ENCODE measurements at places on chromosomes 5 and 9.

- DNase-seq, result no peak
Measured at GRCh38 chr5:129511291-129511690, 51.2 kb downstream of the ADAMTS19 start.

DNA sequence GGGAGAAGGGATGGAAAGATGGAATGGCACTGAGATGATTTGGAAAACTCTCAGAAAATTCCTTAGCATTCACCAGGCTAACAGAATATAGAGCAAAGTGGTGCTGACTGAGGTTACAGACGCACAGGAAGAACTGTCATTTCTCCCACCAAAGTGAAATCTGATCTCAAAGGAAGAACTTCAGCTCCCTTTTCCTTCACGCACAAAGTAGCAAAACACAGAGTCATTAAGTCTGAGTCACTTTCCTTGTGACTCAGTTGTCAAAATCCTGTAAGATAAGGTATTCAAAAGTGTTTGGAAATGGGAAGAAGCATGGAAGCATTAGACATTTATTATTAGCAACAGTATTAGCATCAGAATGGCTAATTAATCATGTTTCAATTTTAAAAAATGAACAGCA lies 11.7 kb downstream of the MPDZ start:
- no peak for DNase-seq

- DNase-seq, result no peak
Measured at GRCh38 chr5:10438301-10438700, 3.4 kb upstream of the ROPN1L start.

GRCh38 chr5:126376443-126376842 lies 46.8 kb upstream of the GRAMD2B start:
- no peak for DNase-seq

- DNase-seq, result no peak
Measured at GRCh38 chr9:121807823-121808278, 156.4 kb downstream of the DAB2IP start.

GRCh38 chr9:99433095-99433494 lies 211.0 kb downstream of the SEC61B start:
- no peak for DNase-seq

DNA sequence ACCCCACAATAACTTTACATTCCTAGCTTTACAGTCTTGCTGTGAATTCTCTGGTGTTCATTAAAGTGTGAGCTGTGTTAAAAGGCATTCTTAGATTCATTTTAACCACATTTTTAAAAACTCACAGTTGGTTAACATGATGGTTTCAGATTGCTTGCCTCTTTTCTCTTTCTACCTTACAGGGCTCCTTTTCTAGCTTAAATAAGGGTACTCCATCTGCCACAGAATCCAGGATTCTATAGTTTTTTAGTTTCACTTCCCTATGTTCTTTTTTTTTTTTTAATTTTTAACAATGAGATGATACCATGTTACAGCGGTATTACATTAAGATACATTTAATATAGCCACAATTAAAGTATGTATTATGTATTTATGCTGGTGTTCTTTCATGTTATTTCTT lies 3.9 kb upstream of the FBXO4 start:
- no peak for DNase-seq

- DNase-seq, result no peak
Measured at GRCh38 chr5:144273232-144274027, 102.8 kb downstream of the KCTD16 start.

DNA sequence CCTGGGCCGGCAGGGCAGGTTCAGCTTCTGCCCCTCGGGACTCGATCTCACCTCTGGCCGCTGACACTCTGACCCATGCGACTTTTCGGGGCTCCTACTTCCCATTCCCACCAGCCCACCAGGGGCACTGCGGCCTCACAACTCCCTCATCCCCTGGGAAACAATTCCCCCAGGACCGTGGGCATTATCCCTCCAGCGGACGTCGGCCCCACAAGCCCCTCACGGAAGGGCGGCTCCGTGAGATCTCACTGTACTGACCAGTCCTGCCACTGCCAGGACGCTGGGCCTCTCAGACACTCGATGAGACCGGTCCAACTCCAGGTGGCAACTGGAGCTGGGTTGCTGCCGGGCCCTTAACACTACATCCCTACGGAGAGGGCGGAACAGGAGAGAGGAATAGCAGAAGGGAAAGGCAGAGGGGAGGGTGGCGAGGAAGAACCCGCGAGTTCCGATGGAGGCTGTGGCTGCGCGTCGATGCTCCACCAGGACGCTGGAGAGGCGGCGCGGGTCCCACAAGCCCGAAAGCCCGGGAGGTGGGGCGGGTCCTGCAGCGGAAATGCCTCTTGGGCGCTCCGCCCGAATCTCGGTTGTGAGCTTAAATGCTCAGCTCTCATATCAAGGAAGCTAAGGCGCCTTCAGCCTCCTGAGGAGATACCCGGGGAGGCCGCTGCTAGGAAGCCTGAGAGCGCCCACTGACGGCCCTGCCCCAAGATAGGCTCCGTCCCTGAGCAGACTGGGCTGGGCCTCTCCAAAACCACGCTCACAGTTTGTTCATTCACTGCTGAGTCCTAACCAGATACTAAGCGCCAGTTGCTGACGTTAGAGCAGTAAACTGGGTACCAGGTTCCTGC lies 36.3 kb downstream of the VCP start:
- peak; percentile 72 for DNase-seq

- DNase-seq, result no peak
Measured at GRCh38 chr9:127380479-127380878, 16.5 kb upstream of the SLC2A8 start.

GRCh38 chr5:32908641-32909040 lies 197.5 kb downstream of the NPR3 start:
- no peak for DNase-seq

DNA sequence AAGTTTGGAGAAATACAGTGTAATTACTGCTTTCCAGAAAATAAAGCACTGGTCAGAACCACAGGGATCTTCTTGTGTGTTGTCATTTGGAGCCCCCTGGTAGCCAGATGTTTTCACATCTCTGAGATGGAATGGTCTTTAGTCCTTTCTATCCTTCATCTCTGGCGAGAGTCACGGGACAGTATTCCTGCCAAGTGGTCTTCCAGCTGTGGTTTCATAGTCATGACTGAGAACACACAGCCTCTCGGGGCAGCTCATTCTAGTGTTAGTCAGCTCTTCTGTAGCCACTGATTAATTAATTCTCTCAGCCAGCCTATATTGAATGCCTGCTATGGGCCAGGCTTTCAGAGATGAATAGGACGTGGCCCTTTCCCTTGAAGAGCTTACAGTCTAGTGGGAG lies 34.1 kb downstream of the HMGXB3 start:
- no peak for DNase-seq

GRCh38 chr5:83370957-83371356 lies 100.6 kb upstream of the VCAN start:
- no peak for DNase-seq

GRCh38 chr5:56160723-56161438 lies 72.2 kb downstream of the ANKRD55 start:
- DNase-seq, result no peak

DNA sequence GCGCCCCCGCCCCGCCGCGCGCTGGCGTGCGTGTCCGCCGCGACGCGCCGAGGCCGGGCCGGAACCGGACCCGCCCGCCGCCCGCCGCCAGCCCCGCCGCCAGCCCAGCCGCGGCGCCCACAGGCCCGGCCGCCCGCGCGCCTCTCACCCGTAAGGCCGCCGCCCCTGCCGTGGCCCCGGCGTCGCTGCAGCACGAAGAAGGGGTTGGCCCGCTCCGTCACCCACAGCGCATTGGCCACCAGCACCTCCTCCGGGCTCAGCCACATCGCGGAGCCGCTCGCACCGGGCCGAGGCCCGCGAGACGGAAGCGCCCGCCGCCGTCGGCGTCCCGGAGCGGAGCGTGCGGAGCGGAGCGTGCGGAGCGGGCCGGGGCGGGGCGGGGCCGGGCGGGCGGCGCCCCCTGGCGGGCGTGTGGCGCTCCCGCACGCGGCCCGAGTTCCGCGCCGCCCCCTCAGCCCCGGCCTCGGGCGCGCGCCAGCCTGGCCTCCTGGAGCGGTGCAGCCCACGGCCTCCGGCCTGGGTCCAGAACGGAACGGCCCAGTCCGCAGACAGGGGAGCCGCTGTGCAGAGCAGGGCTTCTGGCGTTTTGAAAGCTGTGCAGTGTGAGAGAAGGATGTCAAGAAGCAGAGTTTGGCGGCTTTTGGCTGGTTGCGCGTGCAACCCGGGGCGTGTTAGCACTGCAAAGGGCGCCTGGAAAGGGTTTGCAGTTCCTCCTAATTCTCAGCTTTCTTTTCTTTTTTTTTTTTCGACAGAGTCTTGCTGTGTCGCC lies at the start of gene TBC1D9B:
Gene TBC1D9B, minus strand, starts transcription at position 342 of the 769 bp plus-strand sequence. Its CDS starts 76 bp downstream, at position 266.
- DNase-seq, result peak; percentile 73

- DNase-seq, result no peak
Measured at GRCh38 chr5:140986117-140986521, 19.8 kb downstream of the PCDHAC2 start.

DNA sequence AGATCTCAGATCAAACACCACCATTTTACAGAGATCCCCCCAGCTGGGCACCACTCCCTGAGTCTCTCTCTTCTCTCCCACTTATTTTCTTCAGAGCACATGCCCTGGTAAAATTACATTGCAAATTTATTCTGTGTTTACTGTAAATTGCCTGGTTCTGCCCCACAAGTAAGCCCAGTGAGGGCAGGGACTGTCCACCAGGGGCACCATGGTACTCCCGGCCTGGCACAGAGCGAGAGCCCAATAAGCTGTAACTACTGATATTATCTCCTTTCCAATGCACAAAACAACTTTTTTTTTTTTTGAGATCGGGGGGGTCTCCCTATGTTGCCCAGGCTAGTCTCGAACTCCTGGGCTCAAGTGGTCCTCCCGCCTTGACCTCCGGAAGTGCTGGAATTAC lies 123.0 kb downstream of the PAX5 start:
- DNase-seq, result no peak

- peak; percentile 75 for DNase-seq
Measured at GRCh38 chr9:107172160-107172978, 110.7 kb upstream of the RAD23B start.

GRCh38 chr5:67361932-67362729 lies 165.5 kb upstream of the CD180 start:
- no peak for DNase-seq

DNA sequence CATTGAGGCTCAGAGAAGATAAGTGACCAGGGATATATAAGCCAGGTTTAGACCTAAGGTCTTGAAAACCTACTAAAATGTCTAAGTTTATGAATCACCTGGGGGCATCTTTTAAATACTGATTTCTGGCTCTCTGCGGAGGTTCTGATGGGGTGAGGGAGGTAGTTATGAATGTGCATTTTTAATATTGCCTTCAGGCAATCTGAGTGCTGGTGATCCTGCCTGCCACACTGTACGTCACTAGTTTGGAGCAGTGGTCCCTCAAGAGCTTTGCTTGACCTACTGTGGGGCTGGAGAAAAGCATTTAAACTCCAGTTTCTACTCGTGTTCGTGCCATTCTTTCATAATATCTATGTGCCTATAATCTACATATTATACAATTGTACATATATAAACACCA lies 36.1 kb downstream of the KLF4 start:
- no peak for DNase-seq

DNA sequence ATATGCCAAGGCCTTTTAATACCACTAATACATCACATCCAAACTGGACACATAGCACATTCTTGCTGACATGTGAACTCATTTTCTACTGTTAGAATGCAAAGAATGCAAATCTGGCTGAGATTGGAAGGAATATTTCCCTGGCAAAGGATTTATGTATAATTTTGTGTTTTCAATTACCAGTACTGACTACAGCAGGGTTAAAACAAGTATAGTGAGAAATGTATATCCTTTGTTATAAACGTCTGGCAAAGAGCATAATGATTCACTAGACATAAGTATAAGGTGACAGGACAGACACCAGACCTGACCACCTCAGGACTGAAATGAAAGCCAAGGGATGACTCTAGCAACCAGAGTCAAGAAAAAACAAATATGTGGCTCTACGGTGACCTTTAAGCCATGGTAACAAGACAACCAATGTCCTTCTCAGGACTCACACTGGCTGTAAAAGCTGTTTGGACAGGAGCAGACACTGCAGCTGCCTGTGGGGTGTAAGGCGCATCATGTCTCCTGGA lies 95.0 kb downstream of the MRPS27 start:
- DNase-seq, result no peak

- DNase-seq, result no peak
Measured at GRCh38 chr5:91214571-91214970, 168.5 kb downstream of the ARRDC3 start.

DNA sequence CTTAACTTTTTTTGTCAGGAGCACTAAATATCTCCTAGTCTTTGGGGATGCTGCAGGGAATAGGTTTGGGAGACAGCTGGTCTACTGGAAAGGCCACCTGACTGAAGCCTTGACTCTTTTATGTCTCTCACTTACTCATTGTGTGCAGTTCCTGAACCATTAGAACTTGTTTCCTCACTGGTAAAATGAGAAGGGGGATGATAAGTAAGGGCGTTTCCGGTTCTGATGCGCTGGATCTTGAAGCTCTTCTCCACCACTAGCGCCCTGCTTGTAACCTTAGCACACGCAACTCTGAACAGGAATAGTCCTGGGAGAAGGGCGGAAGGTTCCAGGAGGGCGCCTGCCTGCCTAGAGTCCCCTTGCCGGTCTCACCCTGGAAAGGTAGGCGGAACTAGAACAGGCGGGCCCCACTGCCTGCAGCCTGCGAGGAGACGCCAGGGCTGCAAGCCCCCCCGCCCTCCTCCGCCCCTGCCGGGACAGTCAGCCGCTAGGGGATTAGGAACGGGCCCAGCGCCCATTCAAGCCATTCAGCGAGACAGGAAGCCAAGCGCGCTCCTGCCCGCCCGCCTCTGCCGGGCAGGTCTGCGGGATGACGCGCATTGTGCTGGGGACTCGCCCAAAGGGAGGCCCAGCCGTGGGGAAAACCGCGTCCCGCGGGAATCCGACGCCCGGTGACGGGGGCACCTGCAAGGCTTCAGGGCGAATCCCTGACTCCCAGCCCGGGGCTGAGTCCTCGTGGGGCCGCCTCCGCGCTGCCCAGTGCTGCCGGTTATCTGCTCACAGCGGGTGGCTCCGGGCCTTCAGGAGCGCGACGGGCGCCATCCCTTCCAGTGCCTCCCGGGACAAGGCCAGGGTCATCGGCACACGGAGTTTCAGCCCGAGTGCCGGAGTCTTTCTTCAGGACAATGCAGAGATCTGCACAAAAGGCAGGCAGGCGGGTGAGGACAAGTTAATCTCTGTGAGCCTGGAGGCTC lies 44.0 kb upstream of the XPA start:
- DNase-seq, result peak; percentile 67

- no peak for DNase-seq
Measured at GRCh38 chr9:111843971-111844370, 49.2 kb upstream of the SHOC1 start.

DNA sequence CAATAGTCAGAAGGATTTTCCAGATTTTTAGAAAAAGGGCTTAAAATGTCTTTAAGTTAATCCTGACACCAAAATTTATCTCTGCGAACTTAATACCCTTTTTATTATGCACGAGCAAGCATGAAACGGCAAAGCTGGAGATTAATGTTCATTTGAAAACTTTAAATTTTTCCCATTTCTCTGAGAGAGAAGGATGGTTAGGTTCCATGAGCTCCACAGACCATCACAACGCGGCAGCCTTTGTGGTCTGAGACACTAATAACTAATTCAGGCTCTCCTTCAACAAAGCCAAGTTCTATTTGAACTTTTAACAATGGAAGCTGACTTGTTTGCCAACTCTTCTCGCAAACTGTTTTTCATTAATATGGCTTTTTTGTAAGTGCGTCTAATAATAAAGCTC lies 94.7 kb downstream of the MYO10 start:
- no peak for DNase-seq
